ENCODE measurements at places on chromosomes 6 and 20.
A peak's percentile ranks its signal among the peaks of the same experiment; 100 is the strongest.

DNA sequence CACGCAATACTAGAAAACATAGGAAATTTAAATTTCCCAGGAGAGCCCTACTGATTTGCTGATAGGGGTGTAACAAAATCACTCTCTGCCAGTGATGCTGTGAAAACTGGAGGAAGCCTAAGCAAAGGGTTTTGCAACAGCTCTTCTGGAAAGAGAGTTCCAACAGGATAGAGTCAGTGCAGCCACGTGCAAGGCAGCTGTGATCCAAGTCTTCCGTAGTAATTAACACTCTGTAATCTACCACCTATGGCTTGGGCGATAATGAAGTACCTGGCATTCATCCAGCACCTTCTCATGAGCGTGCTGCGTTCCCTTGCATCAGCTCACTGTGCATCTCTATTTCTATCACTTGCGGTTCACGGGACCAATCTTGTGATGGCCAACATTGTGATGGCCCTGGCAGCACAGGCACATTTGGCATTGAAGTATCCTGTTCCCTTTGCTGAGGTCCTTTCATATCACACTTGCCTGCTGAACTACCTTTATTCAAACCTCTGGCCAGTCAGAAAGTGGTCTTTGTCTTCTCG is 48.2 kb downstream of the IRF4 start:
- DNase-seq: no peak

- DNase-seq: no peak
Observed at GRCh38 chr20:58023346-58023745, 205.1 kb downstream of the ANKRD60 start.

DNA sequence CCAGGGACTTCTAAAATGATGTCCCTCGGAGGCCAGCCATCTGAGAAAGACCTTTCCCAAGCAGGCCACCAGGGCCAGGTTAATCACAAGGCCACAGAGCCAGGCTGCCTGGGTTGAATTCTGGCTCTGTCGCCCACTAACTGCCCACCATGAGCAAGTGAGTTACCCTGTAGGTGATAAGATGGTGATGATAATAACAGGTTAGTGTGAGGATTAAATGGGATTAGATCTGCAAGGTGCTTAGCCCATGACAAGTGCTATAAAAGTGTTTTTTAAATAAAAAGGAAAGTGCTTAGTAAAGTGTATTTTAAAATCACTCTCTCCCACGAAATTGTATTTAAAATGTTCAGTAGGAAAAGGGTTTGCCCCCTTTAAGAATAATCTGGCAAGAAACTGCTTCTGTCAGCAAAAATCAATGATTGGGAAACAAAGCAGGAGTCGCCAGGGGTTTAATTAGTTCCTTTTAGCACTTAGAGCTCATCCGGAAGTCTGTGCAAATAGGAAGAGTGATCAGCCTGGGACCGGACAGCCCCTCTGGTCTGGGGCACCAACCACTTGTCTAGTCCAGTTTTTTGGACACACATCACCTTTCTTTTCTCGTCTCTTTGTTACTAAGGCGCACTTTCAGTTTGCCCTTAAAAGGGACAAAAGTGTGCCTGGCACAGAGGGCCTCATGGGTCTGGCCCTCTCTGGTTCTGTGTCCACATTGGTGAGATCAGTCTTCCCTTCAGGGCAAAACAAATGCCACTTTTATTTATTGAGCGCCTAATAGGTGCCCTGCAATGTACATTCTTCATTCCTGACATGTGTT is 150.4 kb downstream of the GRM4 start:
- no peak for DNase-seq

GRCh38 chr6:12385316-12385715 is 95.2 kb downstream of the EDN1 start:
- no peak for DNase-seq

DNA sequence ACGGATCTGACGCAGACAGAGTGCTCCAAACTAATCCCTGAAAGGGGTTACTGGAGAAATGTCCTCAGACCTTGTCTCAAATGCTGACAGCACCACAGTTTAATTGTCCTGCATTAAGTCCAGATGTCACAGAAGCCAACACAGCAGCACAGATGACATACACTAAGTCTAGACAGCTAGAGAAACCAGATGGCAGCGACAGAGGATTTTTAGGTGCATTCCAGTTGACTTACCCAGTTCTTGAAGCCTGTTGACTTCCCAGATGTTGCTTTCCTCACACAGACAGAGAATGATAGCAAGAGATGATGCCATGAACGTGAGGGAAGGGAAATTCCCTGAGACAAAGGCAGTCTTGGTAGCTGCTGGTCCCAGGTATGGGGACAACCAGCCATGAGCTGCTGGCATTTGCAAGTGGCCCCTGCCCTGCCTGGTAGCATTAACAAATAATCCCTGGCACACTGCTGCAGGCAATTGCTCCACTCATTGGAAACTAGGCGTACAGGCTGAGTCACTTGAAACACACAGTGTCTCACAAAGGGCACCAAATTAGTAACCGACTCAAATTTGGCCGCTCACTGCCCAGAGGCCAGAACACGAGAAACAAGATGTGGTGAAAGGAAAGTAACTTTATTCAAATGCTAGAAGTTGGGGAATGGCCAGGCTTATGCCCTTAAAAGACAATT is 52.2 kb downstream of the ADGB start:
- DNase-seq: no peak

GRCh38 chr6:144793744-144794143 is 508.6 kb downstream of the UTRN start:
- no peak for DNase-seq

- no peak for DNase-seq
Observed at GRCh38 chr6:158905277-158905676, 86.1 kb upstream of the EZR start.

- no peak for DNase-seq
Observed at GRCh38 chr6:13630499-13630898, 15.4 kb downstream of the NOL7 start.

- DNase-seq: no peak
Observed at GRCh38 chr6:15444881-15445280, 199.0 kb downstream of the JARID2 start.

- DNase-seq: no peak
Observed at GRCh38 chr6:28995093-28995650, 9.9 kb downstream of the ZNF311 start.

DNA sequence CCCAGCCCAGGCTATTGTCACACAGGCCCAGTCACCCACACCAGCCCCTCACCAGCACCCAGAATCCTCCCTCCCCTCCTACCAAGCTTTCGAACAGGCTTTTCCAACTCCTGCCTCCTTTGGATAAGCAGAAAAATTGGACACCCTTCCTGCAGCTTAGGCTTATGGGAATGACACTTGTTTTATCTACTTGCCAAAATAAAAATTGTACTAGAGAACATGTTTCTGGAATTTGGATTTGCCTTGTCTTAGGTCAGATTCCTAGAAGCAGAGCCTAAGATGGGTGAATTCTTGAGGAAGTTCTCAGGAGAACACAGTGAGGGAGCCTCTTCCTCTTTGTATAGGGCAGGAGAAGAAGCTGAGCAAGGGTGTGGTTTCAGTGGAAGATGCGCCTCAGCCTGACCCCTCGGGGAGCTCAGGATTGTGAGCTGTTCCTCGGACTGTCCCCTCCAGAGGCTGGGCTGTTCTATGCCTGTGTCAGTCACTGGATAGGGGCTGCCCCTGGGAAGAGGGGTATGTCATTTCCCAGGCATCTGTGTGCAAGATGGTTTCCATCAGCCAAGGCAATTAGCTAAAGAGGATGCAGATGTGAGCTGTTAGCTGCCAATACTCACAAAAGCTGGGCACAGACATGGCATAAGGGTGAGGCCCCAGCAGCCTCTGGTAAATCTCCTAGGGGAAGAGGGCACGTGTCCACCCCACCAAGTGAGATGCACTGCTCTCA is 33.9 kb downstream of the ITPR3 start:
- DNase-seq: peak; percentile 58

- DNase-seq: no peak
Observed at GRCh38 chr6:131316654-131317053, 181.4 kb downstream of the AKAP7 start.
